ENCODE measurements at places on chromosomes 12 and 14. TPM values are rescaled to one million over a fixed set of nuclear protein-coding genes. Genes with fewer than 3 reads are reported as not detected.

The PRPH gene
- 3.1 TPM for total RNA-seq

DNA sequence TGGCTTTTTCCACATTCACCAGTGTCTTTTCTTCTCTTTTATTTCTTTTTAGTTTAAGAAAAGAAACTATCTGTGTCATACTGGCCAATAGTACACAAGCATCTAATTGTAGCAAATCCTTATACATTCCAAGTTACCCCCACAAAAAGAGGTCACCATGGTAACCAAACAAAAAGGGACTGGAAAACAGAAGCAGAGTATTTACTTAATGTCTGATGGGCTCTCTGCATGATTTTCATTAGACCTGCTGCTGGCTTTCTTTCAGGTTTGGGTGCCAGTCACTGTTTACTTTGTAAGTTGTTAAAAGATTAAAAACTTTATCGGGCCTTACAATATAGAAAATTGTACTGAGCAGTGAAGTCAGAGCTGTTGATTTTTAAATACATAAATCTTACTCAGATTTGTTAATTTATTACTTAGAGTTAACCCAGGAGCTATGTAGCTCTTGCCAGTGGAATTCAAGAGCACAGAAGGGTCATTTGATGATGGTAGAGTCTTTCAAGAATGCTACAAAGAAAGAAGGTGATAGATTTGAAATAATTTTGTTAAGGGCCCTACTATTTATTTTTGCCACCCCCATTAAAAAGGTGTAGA is 123.9 kb downstream of the BRMS1L start:
- DNase-seq, result no peak

- no peak for DNase-seq
Measured at GRCh38 chr12:92396647-92397252, 251.1 kb upstream of the BTG1 start.

DNA sequence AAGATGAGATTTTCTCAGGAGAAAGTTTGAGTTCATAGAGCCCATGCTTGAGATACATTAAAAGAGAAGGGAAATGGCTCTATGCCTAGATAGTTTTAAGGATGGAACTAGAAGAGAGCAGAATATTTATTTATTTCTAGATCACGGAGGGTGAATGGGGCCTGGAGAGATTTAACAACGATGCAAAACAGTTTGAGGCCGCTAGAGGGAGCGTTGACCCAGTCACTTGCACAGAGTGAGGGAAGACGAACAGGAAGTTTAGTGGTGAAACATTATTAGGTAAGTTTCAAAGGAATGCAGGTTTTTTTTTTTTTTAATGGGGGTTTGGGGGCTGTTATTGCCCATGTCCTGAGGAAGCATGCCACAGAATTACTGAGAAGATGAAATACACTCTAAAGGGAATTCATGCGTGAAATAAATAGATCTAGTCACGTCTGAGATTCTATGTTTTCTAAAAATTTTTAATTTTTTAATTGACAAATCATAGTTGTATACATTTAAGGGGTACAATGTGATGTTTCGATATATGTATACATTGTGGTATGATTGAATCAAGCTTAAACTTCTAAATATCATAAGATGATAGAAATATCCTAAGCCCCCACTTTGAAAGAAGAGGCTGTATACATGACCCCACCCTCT is 14.8 kb upstream of the PPP1R1A start:
- peak; percentile 67 for DNase-seq

DNA sequence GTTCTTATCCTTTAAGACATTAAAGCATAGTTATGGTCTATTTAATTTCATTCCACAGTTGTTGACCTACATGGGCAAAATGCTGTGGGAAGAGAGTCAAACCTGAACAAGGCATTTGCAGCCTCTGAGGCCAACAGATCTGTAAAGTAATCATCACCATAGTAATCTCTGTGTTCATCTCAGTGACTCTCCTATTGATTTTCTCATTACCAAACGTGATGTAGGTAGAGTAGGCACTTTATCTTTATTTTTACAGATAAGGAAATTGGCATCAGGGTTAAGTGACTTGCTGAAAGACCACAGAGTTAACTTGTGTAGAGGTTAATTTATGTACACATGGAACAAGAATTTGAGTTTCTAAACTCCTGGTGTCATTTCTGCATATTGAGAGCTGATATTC is 203.0 kb downstream of the ESR2 start:
- DNase-seq, result no peak
